ENCODE measurements at places on chromosomes 6 and 20.
A peak's percentile ranks its signal among the peaks of the same experiment; 100 is the strongest.

- no peak for DNase-seq
Observed at GRCh38 chr6:3235486-3235885, 8.0 kb upstream of the TUBB2B start.

- DNase-seq: no peak
Observed at GRCh38 chr6:18241208-18242038, 22.9 kb downstream of the DEK start.

DNA sequence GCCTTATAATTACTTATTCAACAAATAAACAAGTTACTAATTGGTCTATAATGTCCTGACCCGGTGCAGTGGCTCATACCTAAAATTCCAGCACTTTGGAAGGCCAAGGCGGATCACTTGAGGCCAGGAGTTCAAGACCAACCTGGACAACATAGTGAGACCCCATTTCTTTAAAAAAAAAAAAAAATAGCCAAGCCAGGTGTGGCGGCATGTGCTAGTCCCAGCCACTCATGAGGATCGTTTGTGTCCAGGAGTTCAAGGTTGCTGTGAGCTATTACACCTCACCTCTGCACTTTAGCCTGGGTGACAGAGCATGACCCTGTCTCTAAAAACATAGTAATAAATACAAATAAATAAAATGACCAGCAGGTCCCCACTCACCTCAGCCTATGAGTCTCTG lies 9.8 kb upstream of the UBE2V1 start:
- DNase-seq: no peak

DNA sequence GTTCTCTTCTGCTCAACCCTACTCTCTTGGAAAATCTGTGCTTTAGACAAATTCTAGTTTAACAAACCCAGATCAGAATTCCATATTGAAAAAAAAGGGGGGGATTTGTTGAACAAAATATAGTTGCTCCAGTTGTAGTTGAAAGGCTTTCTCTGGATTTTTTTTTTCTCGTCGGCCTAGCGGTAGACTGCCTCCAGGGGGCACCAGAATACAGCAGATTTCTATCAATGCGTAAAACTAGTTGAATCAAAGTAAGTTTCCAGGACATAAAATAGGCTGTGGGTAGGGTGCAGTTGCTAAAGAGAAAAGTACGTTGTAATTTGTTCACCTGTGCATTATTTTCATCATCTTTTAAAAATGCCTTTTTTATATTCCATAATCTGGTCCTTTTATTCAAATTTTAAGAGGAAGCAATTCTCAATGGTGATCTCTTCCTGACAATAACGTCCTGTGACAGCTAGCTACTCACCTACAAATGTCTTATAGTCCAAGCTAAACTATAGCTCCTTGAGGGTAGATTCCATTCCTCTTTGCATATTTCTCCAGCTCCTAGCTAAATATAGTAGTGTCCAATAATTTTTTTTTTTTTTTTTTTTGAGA lies 105.4 kb downstream of the PERP start:
- peak; percentile 77 for DNase-seq

GRCh38 chr20:3128275-3128984 lies 31.2 kb downstream of the FASTKD5 start:
- no peak for DNase-seq

GRCh38 chr20:63594043-63594561 lies 20.1 kb upstream of the HELZ2 start:
- no peak for DNase-seq

- DNase-seq: no peak
Observed at GRCh38 chr6:85810558-85810957, 167.9 kb upstream of the SYNCRIP start.

- peak; percentile 92 for DNase-seq
Observed at GRCh38 chr6:79874531-79875134, 72.7 kb downstream of the ELOVL4 start.

DNA sequence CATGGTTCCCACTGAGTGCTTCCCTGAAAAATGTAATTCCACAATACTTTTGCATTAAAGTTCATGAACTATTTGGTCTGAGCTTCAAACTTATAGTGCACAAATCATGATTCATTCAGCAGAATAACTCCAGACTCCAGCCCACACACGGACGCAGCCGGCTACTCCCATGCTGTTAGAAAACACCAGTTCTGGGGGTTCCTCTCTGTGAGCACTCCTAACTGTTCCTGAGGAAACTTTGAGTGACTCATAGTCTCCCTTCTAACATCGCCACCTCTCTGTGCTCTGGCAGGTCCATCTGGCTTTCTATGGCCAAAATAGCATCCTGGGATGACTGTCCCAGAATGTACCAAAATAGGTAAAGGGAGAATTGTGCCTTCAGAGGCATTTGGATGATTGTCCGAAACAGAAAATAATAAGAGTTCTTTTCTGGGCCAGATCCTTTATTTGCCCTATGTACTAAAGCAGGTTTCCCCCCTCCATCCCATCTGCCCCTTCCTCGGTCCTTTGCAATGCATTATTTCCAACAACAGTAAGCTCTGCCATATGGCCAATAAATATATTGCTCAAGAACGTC lies 32.3 kb upstream of the LY86 start:
- no peak for DNase-seq

- no peak for DNase-seq
Observed at GRCh38 chr6:1322696-1323219, 10.9 kb downstream of the FOXQ1 start.

Measured in AML-193 (cell line).